Activated CD4-positive, alpha-beta T cell treated with anti-CD3 and anti-CD28 coated beads for 24 hours (primary cell): ENCODE measurements at places on chromosomes 6 and 20.

DNA sequence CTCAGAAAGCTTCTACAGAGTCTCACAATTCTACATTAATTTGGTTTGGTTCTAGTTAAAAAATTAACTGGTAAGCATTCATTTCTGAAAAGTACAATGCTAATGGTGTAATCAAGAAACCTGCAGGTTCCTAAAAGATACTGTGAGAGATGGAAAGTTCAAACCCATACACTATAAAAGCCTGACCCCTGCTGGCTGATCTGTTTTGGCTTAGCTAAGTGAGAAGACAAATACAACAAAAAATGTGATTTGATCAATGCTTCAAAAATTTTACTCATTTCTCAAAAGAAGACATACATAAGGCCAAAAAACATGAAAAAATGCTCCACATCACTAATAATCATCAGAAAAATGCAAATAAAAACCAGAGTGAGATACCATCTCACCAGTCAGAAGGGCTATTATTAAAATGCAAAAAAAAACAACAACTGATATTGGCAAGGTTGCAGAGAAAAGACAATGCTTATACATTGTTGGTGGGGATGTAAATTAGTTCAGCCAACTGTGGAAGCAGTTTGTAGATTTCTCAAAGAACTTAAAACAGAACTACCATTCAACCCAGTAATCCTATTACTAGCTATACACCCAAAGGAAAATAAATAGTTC is 102.8 kb downstream of the MOXD1 start:
- no peak for DNase-seq

GRCh38 chr20:46756419-46756818 is 47.0 kb downstream of the SLC2A10 start:
- DNase-seq = no peak

GRCh38 chr6:132174919-132175318 is 223.7 kb upstream of the CCN2 start:
- DNase-seq = no peak

DNA sequence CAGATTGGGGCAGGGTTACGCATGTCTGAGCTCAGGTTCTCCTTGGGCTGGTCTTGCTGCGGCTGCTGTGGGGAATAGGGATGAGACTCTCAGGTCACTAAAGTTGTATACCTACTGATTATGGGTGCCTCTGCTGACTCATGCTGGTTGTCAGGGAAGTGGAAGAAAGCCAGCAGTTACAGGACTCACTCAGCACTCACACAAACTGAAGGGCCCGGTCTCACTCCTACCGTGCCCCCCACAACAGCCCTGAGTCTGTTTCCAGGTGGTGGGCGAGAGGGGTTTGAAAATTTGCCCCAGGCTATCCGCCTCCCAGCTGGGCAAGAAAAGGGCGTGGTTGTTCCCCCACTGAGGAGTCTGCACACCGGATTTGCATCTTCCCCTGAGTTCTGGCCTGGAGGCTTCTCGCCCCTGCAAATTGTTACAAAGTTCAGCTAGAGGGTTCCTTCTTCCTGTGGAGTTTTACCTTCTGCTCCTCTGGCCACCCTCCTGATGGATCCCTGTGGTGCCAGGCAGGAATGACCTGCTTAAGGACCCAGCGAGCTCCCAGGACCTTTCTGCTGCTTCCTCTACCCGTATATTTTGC is 659.2 kb downstream of the HDGFL1 start:
- no peak for DNase-seq

- DNase-seq = no peak
Measured at GRCh38 chr6:71879016-71879415, 7.3 kb upstream of the RIMS1 start.

GRCh38 chr6:113936093-113936934 is 34.6 kb downstream of the HDAC2 start:
- DNase-seq = no peak

GRCh38 chr6:125714441-125715090 is 34.9 kb upstream of the HEY2 start:
- no peak for DNase-seq

GRCh38 chr20:63878899-63879663 is 14.0 kb downstream of the TPD52L2 start:
- no peak for DNase-seq

DNA sequence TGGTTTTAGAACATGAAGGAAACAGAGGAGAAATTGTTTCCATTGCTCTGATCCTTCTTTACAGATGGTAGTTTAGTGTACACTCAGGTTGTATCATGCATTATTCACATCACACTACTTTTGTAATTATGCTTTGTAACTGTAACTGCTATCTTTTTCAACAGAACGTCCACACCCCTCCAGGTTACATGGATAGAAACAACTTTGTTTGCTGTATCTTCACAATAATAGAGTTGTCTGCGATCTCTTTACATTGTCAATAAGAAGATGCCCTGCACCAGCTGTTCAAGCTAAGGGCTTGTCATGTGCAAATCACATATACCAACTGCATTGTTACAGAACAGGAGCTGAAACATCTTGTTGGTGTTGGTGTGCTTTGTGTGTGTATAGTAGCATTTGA is 67.9 kb upstream of the MAP7 start:
- no peak for DNase-seq

- DNase-seq = peak; percentile 28
Measured at GRCh38 chr20:33862709-33863403, 51.7 kb downstream of the CHMP4B start.

GRCh38 chr6:89986650-89987074 is 92.4 kb downstream of the GJA10 start:
- DNase-seq = no peak

GRCh38 chr6:16302721-16303552 is 64.5 kb downstream of the GMPR start:
- DNase-seq = no peak

DNA sequence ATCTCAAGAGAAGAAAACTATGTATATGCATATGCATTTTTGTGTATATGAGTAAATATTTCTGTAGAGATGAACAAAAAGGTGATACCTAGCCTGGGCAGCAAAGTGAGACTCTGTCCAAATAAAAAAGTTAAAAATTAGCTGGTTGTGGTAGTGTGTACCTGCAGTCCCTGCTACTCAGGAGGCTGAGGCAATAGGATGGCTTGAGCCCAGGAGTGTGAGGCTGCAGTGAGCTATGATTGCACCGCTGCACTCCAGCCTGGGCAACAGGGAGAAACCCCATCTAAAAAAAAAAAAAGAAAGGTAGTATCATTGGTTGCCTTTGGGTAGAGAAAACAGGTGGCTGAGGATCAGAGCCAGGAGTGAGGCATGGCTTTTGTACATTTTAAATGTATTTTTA is 50.9 kb downstream of the KLHL31 start:
- no peak for DNase-seq

- no peak for DNase-seq
Measured at GRCh38 chr20:57991211-57991881, 237.1 kb downstream of the ANKRD60 start.

GRCh38 chr6:29447670-29448069 is 8.6 kb downstream of the OR10C1 start:
- DNase-seq = no peak

- no peak for DNase-seq
Measured at GRCh38 chr6:827431-827830, 134.5 kb upstream of the EXOC2 start.

DNA sequence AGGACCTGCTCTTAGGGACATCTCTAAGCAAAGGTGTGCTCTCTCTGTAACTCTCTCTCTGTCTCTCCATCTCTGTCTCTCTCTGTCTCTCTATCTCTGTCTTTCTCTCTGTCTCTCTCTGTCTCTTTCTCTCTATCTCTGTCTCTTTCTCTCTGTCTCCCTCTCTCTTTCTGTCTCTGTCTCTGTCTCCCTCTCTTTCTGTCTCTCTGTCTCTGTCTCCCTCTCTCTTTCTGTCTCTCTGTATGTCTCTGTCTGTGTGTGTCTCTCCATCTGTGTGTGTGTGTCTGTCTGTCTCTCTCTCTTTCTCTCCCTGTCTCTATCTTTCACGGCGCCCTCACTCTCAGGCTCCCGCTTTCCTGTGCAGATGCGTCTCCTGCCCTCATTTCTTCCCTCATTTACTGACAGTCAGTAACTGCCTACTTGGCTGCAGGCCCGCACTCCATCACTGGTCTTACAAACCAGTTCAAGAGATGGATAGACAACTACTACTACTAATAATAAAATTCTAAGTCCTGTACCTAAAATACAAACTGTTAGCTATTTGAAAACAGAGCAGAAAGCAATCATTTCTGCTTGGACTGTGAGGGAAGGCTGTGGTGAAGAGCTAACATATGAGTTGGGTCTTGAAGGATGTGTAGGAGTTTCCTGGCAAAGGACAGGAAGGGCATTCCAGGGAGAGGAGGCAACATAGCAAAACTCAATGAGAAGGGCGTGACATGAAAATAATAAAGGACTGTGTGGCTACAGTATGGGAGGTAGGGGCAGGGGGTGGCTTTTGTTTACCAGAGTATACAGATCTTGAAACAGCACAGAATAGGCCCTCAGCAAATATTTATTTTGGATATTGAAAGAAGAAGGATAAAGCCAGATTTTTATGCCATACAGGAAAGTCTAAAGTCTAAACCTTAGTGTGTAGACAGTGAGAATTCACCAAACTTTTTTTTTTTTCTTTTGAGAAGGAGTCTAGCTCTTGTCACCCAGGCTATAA is 67.8 kb upstream of the TAB2 start:
- no peak for DNase-seq

DNA sequence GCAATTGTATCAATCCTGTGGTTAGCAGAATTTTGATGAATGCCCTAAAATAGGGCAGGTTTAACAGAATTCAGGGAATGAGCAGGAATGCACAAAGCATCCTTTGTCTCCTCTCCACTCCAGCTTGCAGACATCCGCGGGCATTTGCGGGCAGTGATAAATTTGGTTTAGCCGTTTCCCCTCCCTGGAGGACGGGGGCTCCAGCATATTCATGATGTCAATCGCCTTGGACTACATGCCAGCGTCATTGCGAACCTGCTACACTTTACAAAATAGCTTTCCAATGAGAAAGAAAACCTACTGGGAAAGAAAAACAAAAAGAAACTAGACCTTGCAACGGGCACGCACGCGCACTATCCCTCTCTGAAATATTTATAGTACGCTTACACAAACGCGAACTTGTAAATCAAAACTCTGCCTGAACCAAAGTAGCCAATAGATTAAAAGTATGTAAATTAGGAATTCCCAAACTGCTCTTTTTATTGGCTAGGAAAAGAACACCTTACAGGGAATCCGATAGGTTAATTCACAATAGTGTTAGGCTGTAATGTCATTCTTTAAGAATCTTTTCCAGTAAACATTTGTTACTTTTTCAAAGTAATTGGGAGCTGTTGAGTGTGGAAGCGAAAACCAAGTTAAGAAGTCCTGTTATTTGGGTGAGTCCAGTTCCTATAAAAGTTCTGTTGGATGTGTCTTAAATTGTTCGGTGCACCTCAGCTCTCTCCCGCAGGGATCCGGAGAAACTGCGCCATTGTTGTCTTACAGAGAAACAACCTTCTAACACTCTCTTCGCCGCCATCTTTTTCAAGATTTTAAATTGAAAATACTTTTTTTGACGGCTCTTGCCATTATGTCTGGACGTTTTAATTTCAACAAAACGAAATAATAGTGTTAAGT is 136.7 kb downstream of the HFE start:
- peak; percentile 22 for DNase-seq

GRCh38 chr6:3752531-3753227 is 1.2 kb upstream of the PXDC1 start:
- DNase-seq = no peak

GRCh38 chr6:45479834-45480751 is 102.4 kb upstream of the SUPT3H start:
- no peak for DNase-seq

GRCh38 chr20:58457083-58457695 is 58.0 kb downstream of the APCDD1L start:
- DNase-seq = no peak

DNA sequence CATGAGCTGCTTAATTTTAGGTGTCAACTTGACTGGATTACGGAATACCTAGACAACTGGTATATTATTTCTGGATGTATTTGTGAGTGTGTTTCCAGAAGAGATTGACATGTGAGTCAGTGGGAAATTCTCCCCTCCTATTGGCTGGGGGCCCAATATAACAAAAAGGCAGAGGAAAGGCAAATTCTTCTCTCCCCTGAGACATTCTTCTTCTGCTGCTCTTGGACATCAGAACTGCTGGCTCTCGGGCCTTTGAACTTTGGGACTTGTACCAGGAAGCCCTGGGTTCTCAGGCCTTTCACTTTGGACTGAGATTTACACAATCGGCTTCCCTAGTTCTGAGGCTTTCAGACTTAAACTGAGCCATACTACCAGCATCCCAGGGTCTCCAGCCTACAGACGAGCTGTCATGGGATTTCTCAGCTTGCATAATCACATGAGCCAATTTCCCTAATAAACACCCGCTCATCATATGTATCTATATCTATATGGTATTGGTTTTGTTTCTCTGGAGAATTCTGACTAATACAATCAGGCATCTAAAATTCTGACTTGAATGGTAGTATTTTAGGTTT is 7.6 kb upstream of the BTN3A3 start:
- DNase-seq = no peak

DNA sequence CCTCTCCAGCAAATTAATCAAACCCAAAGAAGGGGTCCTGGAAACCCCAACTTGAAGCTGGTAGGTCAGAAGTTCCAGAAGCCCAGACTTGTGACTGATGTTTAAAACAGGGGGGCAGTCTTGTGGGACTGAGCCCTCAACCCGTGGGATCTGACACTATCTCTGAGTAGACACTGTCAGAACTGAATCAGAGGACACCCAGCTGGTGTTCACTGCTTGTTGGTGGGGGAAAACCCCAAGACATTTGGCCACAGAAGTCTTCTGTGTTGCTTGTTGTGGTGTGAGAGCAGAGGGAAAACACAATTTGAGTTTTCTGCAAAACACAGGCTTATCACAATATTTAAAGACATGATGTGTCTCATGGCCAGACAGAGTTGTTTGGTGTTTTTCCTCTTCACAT is 29.9 kb downstream of the KIF13A start:
- no peak for DNase-seq

GRCh38 chr6:17998442-17998841 is 11.0 kb upstream of the KIF13A start:
- no peak for DNase-seq

DNA sequence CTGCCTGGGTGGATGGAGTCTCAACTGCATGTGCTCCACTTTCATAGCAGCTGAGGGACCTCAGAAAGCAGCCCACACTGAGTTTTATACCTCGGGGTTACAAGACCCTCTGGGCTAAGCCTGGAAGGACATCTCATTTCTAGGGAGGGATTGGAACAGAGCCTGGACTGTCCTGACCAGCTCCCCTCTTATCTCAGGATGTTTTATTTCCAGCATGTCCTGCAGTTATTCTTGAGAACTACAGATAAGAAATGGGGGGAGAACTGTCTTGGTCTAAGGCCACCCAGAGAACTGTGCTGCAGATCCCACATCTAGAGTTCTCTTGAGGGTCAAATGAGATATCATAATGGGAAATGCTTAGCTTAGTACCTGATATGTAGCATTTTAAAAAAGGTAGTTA is 97.3 kb upstream of the CHD6 start:
- DNase-seq = no peak
